GM03348 (cell line): ENCODE measurements at places on chromosomes 7 and 10.

GRCh38 chr10:9656996-9657395, 1360.7 kb upstream of the CELF2 start:
- no peak for DNase-seq

GRCh38 chr10:77711683-77712049, 74.1 kb upstream of the KCNMA1 start:
- no peak for DNase-seq

GRCh38 chr10:124632064-124632531, 112.1 kb downstream of the FAM53B start:
- no peak for DNase-seq

GRCh38 chr10:105982735-105983134, 1181.8 kb downstream of the SORCS1 start:
- DNase-seq = no peak

DNA sequence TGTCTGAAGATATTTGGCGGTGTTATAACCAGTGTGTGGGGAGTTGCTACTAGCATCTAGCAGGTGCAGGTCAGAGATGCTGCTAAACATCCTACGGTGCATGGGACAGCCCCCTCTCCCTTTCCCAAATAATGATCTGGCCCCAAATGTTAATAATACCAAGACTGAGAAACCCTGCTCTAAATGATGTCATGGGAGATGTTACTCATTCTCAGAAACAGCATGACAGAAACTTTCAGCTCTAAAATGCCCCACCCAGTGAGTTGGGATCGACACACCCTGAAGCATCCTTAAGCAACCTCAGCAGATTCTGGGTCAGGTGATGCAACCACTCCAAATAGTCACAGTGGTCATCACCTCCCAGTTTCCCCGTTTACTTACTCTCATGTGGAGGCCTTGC, 108.8 kb upstream of the MPP7 start:
- no peak for DNase-seq

DNA sequence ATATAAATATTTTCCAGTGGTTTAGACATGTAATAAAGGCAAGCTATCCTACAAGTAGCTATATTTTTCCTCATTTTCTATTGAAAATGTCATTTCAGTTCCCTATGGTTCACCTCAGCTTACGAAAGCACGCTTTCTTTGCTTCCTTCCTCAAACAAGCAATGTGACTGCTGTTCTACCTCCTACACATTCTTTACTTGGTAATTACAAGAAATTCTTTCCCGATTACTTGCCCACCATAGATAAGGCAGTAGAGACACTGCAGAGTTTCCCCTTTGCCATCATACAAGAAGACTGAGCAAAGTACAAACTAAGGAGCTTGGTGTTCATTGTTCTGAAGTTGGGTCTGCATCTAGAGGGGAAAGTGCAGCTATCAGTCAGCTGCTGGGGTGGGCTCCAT, 249.4 kb downstream of the CRPPA start:
- DNase-seq = no peak

DNA sequence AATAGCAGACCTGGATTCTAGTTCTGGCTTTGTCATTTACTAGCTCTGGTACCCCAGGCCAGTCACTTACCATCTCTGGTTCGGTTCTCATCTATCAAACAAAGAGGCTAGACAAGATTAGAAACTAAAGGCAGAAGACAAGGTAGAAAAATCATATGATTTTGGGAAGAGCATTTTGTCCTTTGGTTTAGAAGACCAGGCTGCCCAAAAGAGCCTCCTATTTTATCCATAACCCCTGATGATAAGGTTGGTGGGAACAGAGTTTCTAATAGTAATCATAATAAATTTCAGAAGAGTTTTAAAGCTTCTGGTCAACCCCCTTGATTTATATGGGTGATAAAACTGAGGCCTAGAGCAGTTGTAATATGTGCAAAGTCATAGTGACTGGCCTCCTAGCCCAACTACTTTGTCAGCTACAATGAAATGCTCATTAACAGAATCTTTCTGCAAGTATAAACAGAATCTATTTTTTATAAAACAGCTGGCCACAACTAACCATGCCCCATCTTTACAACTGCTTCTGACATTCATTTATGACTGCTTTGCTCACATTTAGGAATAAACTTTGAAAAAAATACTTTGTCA, 23.4 kb downstream of the COX15 start:
- peak; percentile 21 for DNase-seq
